HFFc6 (cell line): ENCODE measurements at places on chromosomes 1 and 21. TPM values are rescaled to one million over a fixed set of nuclear protein-coding genes. Genes with fewer than 3 reads are reported as not detected.
A peak's percentile ranks its signal among the peaks of the same experiment; 100 is the strongest.

The COL9A2 gene
- total RNA-seq = 0.07 to 0.42 TPM (median 0.18 TPM) in 3 replicates

- H3K36me3 ChIP-seq = no peaks in the 10 kb centered on the region
- DNase-seq = no peak
- no peak overlapping the region for H3K4me3 ChIP-seq
- no peaks in the 10 kb centered on the region for H3K4me1 ChIP-seq
- no peak overlapping the region for H3K27ac ChIP-seq
Measured at GRCh38 chr1:62312698-62313097, 6.5 kb downstream of the KANK4 start.

The CD101 gene
- total RNA-seq = not detected in 3 replicates

The BGLAP gene
- not detected in 3 replicates for total RNA-seq

DNA sequence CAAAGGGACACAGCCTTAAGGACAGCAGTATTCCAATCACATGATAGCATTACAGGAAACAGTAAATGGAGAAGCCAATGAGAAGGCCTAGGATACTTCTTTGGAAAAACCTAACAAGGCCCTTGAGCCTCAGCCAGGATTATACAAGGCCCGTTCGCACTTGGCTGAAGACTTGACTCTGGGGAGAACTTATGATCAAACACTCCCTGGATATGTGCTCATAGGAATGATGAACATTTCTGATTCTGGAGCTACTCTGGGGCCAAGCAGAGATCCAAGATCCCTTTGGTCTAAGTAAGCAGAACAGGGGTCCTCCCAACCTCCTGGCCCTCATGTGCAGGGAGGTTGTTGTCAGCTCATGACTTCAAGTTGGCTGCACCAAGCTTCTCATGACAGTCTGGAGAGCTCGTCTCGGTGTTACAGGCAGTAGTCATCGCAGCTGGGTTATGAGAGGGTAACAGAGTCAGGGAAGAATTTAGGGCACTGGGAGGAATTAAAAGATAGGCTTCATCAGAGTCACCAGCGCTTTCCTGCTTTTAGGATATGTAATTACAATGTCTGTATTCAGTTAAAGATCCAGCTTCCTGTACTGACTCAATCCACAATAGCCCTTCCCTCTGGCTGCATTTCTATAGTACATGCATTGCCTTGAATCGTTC, 92.5 kb upstream of the IRF2BP2 start:
- DNase-seq = no peak
- H3K4me3 ChIP-seq = no peak overlapping the region
- H3K36me3 ChIP-seq = no peaks in the 10 kb centered on the region
- H3K4me1 ChIP-seq = peaks cover 24% of the 10 kb centered on the region
- no peak overlapping the region for H3K27ac ChIP-seq
- peaks cover 3% of the 10 kb centered on the region for H3K27me3 ChIP-seq

GRCh38 chr21:45529785-45530422, 12.3 kb downstream of the SLC19A1 start:
- H3K36me3 ChIP-seq = no peaks in the 10 kb centered on the region; the same call in 1 of the 2 replicates
- H3K4me3 ChIP-seq = no peak overlapping the region
- H3K4me1 ChIP-seq = no peaks in the 10 kb centered on the region
- DNase-seq = no peak

GRCh38 chr1:213399695-213400094, 348.7 kb downstream of the RPS6KC1 start:
- H3K27me3 ChIP-seq = peaks cover 5% of the 10 kb centered on the region
- no peaks in the 10 kb centered on the region for H3K4me1 ChIP-seq
- no peak overlapping the region for H3K27ac ChIP-seq
- DNase-seq = no peak

GRCh38 chr1:18283601-18284385, 176.2 kb downstream of the IGSF21 start:
- DNase-seq = no peak
- H3K27me3 ChIP-seq = peaks cover 3% of the 10 kb centered on the region
- H3K27ac ChIP-seq = no peak overlapping the region
- peaks cover 8% of the 10 kb centered on the region; the same call in 1 of the 2 replicates for H3K36me3 ChIP-seq
- no peaks in the 10 kb centered on the region for H3K4me1 ChIP-seq
- no peak overlapping the region for H3K4me3 ChIP-seq

- DNase-seq = peak; percentile 96
- peak overlapping the region; percentile 79 for H3K27ac ChIP-seq
- H3K4me3 ChIP-seq = peak overlapping the region; percentile 30
- H3K36me3 ChIP-seq = no peaks in the 10 kb centered on the region
- H3K27me3 ChIP-seq = peaks cover 2% of the 10 kb centered on the region; the same call in 1 of the 2 replicates
Measured at GRCh38 chr1:163035446-163036249, 33.5 kb upstream of the RGS4 start.

- DNase-seq = peak; percentile 88
- H3K27me3 ChIP-seq = no peaks in the 10 kb centered on the region
- H3K36me3 ChIP-seq = peaks cover 4% of the 10 kb centered on the region
- H3K4me3 ChIP-seq = peak overlapping the region; percentile 73
- H3K4me1 ChIP-seq = peaks cover 93% of the 10 kb centered on the region
- H3K27ac ChIP-seq = peak overlapping the region; percentile 97
Measured at GRCh38 chr1:81702903-81703302, 97.8 kb upstream of the ADGRL2 start.

The CELF3 gene
- total RNA-seq = not detected in 3 replicates

GRCh38 chr21:38455403-38455802, 42.9 kb downstream of the ERG start:
- peaks cover 11% of the 10 kb centered on the region for H3K27me3 ChIP-seq
- DNase-seq = no peak
- H3K27ac ChIP-seq = no peak overlapping the region
- no peak overlapping the region; the same call in 1 of the 2 replicates for H3K4me3 ChIP-seq

The NOS1AP gene
- total RNA-seq = 0.39 to 0.59 TPM (median 0.42 TPM) in 3 replicates
